ENCODE measurements at places on chromosomes 16 and 17. TPM values are rescaled to one million over a fixed set of nuclear protein-coding genes. Genes with fewer than 3 reads are reported as not detected.

The DNASE1L2 gene
- total RNA-seq, result 1.6 TPM

- no peak for DNase-seq
Measured at GRCh38 chr17:78878871-78879527, 24.0 kb downstream of the CEP295NL start.

GRCh38 chr17:50432125-50432762 lies 6.2 kb downstream of the ACSF2 start:
- DNase-seq, result no peak

The CCL23 gene
- total RNA-seq, result 1.0 TPM

The NLRC5 gene
- 60.1 TPM for total RNA-seq

The OTOP2 gene
- not detected for total RNA-seq

DNA sequence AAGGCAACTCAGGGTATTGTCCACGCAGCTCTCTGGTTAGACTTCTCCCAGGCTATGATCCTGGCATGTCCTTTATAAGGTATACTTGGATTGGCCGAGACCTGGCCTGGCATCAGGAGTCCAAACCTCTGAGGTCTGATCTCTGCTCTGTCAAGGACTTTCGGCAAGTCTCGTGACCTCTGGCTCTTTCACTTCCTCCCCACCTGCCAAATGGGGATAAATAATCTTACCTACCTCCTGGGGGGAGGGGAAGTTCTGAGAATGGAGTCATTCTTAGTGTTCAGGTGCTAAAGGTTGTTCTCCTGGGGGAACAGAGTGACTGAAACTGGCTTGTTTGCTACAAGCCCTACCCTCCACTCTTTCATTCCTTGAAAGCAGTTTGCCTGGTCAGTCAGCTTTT lies 7.6 kb downstream of the ATXN1L start:
- DNase-seq, result no peak

DNA sequence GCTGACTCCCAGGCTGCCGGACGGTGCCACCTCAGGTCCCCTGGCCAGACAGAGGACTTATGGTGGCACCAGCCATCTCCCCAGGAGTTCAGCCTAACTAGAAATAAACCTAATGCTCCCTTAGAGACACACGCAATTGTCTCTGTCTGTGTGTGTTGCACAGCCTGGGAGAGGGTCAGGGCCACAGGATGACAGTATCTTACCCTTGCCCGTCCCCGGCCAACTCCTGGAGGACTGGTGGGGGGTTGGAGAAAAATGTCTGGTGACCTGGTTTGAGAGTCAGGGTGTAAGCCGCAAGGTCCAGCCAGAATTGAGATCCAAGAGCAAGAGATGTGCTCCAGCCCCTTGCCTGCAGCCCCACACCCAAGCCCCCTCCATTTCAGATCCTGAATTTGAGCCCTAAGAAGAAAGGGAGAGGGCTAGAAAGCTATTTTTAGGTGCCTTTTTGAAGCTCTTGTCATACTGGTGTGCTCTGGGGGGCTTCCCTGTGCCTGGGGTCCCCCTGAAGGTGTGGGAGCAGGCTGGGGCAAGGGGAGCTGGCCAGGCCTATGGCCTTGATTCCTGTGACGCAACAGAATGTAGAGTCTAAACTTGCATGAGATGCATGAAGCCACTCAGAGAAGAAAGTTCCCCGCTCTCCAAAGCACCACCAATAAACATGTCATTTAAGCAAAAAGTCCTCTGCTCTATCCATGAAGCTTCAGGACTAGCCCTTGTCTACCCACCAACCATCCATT lies 12.9 kb downstream of the ZNF319 start:
- no peak for DNase-seq

DNA sequence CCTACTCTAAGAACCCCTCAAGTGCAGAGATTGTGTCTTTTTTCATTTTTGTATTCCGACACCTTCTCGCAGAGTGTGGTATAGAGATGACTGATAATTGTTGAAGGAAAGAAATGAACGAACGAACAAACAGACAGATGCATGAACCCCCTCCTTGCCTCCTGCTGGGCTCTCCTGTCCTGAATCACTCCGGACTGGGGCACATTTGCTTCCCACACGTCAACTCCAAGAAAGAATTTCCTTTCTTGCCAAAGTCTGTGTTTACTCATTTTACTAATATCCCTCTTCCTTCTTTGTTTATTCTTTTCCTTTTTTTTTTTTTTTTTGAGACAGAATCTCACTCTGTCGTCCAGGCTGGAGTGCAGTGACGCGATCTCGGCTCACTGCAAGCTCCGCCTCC lies 37.5 kb upstream of the BHLHA9 start:
- no peak for DNase-seq

The ACBD4 gene
- total RNA-seq, result 26.4 TPM
